ENCODE measurements at places on chromosomes 4 and X.
A peak's percentile ranks its signal among the peaks of the same experiment; 100 is the strongest.

- DNase-seq, result no peak
These were observed 2.2 kb downstream of the PDE5A start for GRCh38 chr4:119626420-119626819.

DNA sequence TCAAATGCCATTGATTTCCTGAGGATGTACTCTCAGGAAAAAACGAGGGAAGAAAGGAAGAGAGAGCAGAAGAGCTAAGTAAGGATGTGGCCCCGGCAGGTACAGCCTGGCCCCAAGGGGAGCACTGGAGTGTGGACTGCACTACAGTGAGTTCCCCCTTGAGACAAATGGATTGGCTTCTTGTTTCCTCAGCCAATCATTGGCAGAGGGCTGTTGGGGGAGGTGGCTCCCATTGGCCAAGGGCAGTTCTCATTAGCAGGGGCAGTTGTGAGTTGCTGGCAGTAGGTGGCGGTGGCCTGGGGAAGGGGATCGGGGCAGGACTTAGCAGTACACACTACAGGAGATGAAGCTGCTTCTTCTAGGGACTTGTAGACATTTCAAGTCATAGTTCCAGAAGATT is 24.1 kb upstream of the OCIAD2 start:
- no peak for DNase-seq

GRCh38 chrX:23670528-23670927 is 3.2 kb downstream of the PRDX4 start:
- no peak for DNase-seq

- no peak for DNase-seq
These were observed 3.9 kb upstream of the TRIM60 start for GRCh38 chr4:165027762-165028402.

GRCh38 chrX:46168254-46168653 is 377.0 kb downstream of the ZNF674 start:
- DNase-seq, result no peak

DNA sequence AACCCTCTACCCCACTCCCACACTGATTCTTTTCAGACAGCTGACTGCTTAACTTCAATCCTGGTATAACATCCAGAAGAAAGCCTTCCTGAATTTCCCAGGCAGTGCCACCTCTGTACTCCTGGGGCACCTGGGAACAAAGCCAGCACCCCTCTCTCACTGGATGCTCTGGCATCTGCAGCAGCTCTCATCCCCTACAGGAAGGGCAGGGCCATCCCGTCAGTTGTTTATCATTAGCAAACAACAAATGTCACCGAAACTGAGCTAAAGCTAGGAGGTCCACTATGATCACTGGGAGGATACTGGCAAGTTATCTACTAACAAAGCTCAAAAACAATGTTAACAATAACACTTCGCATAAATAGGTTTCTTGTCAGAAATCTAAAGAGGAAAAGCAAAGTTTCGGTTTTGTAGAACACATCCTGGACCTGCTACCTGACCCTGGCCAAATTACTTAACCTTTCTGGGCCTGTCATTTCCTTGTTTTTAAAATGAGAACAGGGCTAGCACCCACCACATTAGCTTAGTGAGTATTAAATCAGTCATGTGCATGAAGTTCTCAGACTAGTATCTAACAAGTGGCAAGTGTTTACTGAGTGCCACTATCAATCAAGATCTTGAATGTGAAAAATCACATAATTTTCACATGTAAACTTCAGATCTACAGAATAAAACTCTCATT is 86.6 kb downstream of the NR3C2 start:
- DNase-seq, result no peak

GRCh38 chrX:63747331-63747730 is 37.7 kb downstream of the ARHGEF9 start:
- no peak for DNase-seq

DNA sequence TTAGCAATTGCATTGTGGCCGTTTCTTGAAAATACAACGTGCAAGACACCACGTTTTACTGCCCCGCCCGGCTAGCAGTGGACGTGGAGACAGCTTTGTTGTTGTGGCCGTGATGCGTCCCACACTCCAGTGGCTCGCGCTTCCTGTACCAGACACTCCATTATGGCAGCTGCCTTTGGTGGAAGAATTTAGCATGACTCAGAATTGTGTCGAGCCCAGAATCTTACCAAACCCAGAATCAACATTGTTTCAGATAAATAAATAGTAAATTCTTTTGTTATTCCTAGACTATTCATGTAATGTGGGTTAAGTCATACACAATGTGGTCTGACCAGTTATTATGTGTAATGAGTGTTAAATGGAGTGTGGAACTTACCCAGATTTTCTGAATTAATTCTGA is 25.3 kb upstream of the S100P start:
- peak; percentile 25 for DNase-seq

DNA sequence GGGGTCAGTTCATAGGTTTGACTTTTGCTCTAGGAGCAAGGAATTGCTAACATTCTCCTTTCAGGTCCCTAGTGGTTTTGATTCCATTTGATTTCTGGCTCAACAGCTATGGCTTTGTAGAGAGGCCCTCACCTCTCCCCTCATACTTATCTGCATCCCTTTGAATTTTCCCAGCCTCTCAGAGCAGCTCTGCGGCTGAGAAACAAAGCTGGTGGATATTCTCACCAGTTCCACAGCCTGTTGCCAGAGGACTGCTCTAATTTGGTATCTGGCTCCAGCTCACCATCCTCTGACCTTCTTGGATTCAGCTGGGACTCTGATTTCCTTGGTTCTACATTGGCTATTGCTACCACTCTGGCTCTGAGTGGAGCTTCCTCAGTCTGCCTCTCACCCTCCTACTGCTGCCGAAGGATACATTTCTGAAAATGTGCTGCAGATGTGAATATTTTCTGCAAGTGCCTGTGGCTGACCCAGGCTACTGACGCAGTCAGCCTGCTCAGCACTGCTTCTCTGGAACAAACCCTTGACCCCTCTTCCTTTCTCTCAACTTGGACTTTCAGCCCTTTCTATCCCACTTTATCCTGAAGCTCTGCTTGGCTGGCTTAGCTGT is 110.9 kb upstream of the ENPEP start:
- no peak for DNase-seq

DNA sequence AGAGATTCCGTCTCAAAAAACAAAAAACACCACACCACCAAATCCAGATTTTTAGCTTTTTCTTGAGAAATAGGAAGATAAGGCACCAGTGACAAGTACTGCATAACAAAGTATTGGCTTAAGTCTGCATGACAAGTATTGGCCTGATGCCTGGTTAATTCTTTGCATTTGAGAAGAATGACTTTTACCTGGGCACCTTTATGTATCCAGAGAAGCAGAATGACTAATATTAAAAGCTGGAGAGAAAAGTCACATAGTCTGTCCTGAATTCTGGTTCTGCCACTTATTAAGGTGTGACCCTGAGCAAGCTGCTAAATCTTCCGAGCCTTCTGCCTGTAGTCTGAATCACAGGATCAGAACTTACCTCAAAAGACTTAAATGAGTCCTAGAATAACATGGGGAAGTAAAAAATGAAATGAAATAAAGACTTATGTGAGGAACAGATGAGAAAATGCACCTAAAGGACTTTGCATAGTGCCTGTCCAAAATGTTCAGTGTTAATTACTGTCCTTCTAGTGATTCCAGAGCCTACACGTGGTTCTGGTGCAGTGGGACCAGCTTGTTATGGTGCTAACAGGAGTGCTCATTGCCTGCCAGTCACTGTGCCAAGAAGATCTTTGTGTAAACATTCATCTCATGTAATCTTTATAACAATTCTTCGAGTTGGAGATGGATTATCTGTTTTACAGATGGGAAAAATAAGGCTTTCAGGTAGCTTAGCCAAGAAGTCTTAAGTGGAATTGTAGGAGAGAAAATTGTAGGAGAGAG is 31.6 kb downstream of the UGDH start:
- no peak for DNase-seq

GRCh38 chrX:3763111-3763510 is 49.7 kb upstream of the PRKX start:
- no peak for DNase-seq

GRCh38 chrX:20248592-20249192 is 18.0 kb downstream of the RPS6KA3 start:
- no peak for DNase-seq

GRCh38 chr4:4289597-4289940 is 385 bp downstream of the LYAR start:
- DNase-seq, result no peak

GRCh38 chr4:100736641-100737451 is 219.0 kb upstream of the EMCN start:
- no peak for DNase-seq

GRCh38 chr4:18840481-18840880 is 818.9 kb upstream of the LCORL start:
- DNase-seq, result no peak

- no peak for DNase-seq
These were observed 155.3 kb downstream of the PWWP3B start for GRCh38 chrX:106323357-106323756.

DNA sequence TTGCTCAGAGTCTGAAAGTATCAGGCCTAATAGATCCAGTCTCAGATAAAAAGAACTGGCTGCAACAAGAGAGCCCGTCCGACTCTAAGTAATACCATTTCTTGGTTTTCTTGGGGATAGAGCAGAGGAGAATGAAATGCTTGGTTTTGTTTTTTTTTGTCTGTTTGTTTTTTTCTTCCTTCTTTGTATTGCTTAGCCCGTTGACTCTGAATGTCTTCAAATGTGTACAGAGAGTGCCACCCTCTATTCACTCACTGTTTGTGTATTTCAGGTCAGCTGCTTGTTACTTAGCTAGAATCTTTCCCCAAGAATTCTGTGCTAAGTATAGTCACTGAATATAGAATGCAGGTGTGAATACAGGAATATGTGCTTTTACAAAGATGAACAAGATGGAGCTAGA is 5.7 kb upstream of the TMEM156 start:
- DNase-seq, result no peak

- no peak for DNase-seq
These were observed 15.6 kb downstream of the CXorf66 start for GRCh38 chrX:139949703-139950102.

DNA sequence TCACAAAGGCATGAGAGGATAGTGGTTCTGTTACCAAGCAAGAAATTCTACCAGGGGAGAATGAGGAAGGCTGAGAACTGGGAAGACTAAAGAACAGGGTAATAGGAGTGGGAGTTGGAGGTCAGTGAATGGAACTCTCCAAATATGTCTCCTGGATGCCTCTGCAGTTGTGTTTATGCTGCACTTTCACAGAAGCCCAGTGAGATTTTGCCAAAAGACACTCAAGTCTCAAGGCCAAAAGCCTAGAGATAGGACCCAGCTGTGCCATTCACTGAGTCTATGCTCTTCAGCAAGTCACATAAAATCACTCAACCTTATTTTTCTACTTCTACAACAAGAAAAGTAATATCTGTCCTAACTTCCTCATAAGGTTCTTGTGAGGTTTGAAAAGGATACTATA is 285.4 kb downstream of the UNC5C start:
- no peak for DNase-seq

GRCh38 chrX:114800719-114801118 is 216.7 kb downstream of the IL13RA2 start:
- no peak for DNase-seq

DNA sequence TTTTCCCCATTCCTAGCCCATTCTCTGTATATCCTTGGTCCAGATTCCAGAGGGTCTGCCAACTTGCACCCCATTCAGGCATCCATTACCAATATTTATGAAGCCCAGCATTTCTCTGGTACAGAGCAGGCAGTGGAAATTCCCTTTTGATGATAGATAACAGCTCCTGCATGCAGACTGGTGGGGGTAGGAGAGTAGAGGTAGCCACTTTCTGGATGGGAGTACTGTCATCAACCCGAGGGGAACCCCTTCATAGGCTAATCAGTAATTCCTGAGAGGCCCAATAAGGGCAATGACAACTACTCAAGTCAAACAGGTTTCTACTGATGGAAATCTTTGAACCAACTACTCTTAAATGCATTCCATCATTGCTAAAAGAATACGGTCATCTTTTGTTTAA is 63.7 kb downstream of the COL25A1 start:
- no peak for DNase-seq

GRCh38 chrX:74519870-74520269 is 94.6 kb downstream of the RLIM start:
- no peak for DNase-seq

GRCh38 chr4:54525602-54526001 is 132.2 kb upstream of the KIT start:
- no peak for DNase-seq

DNA sequence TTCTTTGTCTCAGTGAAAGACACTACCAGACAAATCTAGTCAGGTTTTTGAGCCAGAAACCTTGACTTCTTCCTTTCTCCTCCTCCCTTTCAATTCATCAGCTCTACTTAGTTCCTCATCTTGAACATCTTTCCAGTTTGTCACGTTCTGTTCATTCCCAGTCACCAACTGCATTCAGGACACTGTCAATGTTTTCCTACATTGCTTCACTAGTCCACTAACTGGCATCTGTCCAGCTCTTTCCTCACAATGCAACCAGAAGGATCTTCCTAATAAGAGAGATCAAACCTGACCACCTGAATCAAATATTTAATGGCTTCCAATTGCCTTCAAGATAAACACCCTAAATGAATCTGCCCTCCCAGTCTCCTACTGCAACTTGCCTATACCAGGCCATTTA is 52.5 kb downstream of the SYNPO2 start:
- DNase-seq, result no peak

DNA sequence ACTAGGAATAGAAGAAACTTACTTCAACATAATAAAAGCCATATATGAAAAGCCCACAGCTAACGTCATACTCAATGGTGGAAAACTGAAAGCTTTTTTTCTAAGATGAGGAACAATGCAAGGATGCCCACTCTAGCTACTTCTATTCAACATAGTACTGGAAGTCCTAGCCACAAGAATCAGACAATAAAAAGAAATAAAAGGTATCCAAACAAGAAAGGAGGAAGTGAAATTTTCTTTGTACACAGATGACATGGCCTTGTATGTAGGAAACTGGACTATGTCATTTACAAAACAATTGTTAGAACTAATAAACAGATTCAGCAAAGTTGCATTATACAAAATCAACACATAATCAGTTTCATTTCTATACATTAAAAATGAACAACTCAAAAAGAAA is 25.5 kb upstream of the NXT2 start:
- DNase-seq, result no peak

GRCh38 chrX:109704563-109704962 is 28.5 kb downstream of the ACSL4 start:
- DNase-seq, result no peak

- DNase-seq, result no peak
These were observed 75.9 kb downstream of the SLC9A7 start for GRCh38 chrX:46683048-46683447.

DNA sequence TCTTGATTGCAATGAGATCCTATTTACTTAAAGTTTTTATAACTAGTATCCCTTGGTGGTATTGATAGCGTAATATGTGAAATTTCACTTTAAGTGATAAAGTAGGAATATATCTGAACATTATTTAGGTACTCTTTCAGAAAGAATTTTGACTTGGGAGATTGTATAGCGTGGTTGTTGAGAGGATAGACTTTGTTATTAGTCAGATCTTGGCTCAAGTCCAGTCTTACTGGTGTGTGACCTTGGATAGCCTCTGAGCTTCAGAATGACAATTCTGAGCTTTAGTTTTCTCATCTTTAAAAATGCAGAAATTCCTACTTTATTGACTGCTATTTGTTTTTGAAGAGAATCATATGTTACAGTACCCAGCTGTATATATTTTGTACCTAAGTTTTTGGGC is 32.6 kb downstream of the DCK start:
- no peak for DNase-seq

All from NCI-H146 (cell line).